Right atrium auricular region (tissue), 2 donors: ENCODE measurements at places on chromosomes 16 and 17.

- DNase-seq = no peak
Measured at GRCh38 chr17:35051183-35051578, 12.3 kb downstream of the RFFL start.

- DNase-seq = no peak
Measured at GRCh38 chr17:81821603-81822311, 11.3 kb downstream of the MCRIP1 start.

DNA sequence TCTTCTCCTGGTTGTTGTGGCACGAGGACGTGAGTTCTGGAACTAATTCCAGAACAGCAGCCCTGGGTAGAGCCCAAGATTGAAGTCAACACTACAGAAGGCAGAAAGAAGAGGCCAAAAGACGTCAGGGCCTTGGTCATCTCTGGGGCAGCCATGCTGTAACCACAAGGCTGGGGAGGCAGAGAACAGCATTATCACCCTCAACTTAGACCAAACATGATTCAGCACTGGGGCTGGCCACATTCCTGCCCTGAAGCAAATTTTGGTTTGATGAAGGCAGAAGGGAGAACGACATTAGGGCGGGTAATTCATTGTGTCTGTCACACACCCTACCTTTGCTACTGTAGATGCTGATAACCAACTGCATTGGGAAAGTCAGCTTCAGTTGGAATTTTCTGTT, 9.7 kb upstream of the ALOX15B start:
- DNase-seq = no peak

GRCh38 chr17:64058621-64059020, 38.2 kb upstream of the ICAM2 start:
- no peak for DNase-seq

DNA sequence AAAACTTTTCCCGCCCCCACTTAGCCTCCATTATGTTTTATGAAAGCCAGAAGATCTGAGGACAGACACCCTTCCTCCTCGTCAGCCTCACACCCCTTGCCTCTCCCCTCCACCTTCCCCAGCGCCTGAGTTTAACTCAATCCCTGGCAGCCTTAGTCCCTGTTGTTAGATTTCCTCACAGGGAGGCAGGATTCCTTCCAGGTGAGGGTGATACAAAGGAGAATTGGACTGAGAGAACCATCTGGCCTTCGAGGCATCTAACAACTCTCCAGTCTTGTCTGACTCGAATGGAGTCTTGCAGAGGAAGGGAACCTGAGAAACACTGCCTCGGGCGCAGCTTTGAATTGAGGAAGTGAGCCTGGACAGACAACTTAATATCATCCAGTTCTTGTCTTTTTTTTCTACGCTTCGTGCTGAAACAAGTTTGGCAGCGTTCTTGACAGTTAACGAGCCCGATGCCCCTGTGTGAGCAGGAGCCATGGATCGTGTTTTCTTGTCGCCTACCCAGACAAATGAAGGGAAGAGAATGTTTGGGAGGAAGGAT, 1.3 kb upstream of the ZNF768 start:
- DNase-seq = no peak

DNA sequence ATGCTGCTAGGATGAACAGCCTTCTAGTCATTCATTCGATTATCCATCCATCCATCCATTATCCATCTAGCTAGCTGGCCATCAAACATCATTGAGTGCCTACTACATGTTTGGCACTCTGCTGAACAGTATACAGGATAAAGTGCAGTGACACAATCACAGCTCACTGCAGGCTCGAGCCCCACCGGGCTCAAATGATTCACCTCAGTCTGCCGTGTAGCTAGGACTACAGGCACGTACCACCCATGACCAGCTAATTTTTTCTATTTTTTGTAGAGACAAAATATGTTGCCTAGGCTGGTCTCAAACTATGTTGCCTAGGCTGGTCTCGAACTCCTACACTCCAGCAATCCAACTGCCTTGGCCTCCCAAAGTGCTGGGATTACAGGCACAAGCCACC, 50.0 kb downstream of the SSH2 start:
- DNase-seq = no peak

GRCh38 chr17:10033449-10033848, 128.4 kb upstream of the RCVRN start:
- no peak for DNase-seq

GRCh38 chr17:49031965-49032928, 35.1 kb downstream of the IGF2BP1 start:
- DNase-seq = no peak

GRCh38 chr17:62094175-62094574, 29.1 kb upstream of the MED13 start:
- no peak for DNase-seq

- DNase-seq = no peak
Measured at GRCh38 chr16:49056546-49056945, 225.1 kb downstream of the CBLN1 start.

GRCh38 chr17:42894283-42895184, 6.1 kb upstream of the G6PC1 start:
- no peak for DNase-seq

- DNase-seq = no peak
Measured at GRCh38 chr17:2418572-2418971, 17.7 kb upstream of the MNT start.

- no peak for DNase-seq
Measured at GRCh38 chr17:6554871-6555330, 1.5 kb downstream of the PITPNM3 start.

GRCh38 chr17:57762452-57763395, 17.6 kb upstream of the CCDC182 start:
- DNase-seq = no peak

DNA sequence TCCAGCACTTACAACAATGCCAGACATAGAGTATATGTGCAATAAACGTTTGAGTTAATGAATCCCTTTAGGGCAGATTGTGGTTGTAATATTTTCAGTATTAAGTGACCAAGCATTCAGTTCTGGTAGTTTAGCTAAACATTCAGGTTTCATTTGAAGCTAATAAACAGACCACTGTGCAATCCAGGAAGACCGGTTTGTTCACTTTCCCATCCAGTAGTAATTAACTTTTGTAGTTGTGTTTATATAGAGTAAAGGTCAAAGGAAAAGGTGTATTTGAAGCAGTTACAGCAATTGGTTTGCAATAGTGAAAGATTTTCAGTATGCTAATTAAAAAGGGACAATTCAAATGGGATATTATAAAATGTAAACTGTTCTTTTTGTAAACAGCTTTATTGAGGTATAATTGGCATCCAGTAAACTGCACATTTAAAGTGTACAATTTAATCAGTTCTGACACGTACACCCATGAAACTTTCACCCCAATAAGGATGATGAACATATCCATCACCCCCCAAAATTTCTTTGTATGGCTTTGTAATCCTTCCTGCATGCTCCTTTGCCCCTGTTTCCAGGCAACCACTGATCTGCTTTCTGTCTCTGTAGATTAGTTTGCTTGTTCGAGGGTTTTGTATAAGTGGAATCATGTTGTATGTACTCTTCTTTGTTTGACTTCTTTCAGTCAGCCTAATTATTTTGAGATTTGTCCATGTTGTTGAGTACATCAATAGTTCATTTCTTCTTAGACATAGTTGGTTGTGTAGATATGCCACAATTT, 26.3 kb downstream of the MRTFB start:
- DNase-seq = no peak
